ENCODE measurements at places on chromosomes 2 and 18.
A peak's percentile ranks its signal among the peaks of the same experiment; 100 is the strongest.

GRCh38 chr2:102484310-102485061, 11.5 kb downstream of the SLC9A4 start:
- DNase-seq: peak; percentile 34

- no peak for DNase-seq
Observed at GRCh38 chr2:195363496-195363895, 293.5 kb upstream of the SLC39A10 start.

DNA sequence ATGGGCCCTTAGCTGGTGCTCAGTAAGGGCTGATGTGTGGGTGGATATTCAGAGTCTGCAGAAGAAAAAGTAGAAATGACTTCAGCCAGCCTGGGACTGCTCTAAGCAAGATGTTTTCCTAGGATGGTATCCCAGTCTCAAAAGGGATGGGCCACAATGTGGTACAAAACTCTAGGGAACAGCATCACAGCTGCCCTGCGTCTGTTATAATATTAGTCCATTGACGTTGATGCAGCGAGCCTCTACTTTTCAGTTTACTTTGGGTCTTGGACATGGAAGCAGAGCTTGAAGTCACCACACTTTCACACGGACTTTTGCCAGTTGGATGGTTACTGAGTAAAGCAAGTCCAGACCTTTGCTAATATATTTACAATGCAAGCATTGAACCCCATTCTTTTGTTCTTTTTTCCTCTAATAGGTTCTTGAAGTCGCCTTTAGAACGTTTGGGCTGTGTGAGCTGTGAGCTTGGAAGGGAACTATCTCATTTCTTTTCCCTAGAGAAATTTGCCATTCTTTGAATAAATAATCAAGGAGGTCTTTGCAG, 105.7 kb downstream of the RDH14 start:
- no peak for DNase-seq

GRCh38 chr18:13270279-13270855, 51.8 kb downstream of the LDLRAD4 start:
- DNase-seq: no peak

DNA sequence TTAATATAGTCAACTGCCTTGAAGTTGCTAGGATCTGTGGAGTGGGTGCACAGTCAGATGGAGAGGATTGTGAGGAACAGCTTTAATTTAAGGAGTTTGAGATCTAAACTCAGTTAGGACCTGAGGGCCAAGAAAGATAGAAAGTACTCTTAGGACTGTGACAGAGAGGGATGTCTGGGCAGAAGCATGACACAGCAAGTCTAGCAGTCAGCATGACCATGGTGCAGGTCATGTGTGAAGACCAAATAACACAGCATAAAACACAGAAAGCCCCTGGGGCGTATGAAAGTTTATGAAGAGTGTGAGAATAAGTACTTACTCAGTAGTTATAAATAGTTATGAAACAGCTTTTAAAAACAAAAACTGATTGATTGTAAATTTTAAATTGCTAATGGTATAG, 107.2 kb downstream of the GALNT1 start:
- DNase-seq: peak; percentile 31

DNA sequence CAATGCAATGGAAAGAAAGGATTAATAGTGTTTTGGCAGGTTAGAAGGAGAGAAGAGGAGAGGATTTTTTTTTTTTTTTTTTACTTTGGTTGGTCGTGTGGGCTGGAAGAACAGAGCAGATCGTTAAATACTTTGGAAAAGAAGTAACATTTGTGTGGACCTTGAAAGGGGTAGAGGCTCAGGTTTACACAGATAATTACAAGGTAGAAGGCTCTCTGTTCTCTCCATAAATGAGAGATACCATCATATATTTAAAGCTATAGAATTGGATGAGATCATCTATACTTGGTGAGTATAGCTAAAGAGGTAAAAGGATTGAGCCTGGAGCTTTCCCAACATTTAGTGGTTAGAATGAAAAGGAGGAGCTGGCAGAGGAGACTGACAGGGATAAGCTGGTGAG, 49.0 kb downstream of the SMCHD1 start:
- peak; percentile 22 for DNase-seq

DNA sequence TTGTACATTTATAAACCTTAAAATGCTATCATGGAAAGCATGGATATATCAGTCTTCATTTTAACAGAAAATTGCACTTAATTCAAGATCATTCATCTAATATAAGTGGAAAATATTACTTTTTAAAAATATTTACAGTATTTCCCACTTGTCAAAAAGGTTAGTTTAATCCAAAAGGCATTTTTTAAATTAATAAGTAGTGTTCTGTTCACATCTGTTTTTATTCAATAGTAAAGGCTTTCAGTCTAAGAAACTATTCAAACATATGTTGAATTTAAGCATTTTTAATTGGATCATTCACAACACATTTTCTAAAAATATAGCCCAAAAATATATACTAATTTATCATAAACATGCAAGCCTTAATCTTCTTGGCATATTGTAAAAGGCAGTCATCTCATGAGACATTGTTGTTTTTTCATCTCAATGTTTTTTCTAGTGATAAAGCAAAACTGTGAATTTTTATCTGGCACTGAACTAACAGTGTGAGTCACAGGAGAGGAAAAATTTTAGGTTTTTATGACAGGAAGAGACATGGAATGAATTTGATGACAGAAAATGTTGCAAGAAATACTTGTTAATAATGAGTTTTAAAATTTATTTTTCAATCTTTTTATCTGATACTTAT, 1642.5 kb upstream of the TMEFF2 start:
- DNase-seq: peak; percentile 30

DNA sequence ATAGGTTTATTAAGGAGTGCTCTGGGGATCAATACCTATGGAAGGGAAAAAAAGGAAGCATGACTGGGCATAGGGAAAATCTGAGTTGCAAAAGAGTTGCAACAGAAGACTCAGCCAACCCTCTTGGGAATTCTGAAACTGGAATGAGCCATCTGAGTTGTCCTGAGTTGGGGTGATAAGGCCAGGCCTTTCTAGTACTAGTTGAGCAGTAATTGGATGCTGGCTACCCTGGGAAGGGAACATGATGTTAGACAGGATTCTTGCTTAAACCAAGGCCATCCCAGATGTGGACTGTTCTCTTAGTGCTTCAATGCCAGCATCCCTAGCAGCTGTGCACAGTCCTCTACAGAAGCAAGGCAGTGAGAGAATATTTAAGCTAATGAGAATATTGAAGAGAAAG, 348.8 kb upstream of the GULP1 start:
- no peak for DNase-seq
